ENCODE measurements at places on chromosomes 1 and 21. TPM values are rescaled to one million over a fixed set of nuclear protein-coding genes. Genes with fewer than 3 reads are reported as not detected.

DNA sequence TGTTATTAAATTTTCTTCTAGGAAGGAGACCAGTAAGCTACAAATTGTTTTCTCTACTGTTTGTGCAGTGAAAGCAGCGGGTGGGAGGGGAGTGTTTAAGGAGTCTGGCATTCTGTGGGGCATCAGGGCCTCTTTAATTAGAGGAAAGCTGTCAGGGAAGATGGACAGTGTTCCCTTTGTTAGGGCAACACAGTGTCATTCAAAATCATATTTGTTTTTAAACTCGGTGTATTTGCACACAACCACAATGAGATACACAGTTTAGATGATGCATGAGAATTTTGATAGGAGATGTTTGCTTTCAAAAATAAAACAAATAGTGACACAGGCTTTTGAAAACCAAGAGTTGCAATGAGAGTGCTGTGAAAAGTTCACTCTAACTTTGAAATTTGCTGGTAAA, 15.1 kb upstream of the ST6GALNAC3 start:
- H3K27me3 ChIP-seq = no peaks in the 10 kb centered on the region
- H3K27ac ChIP-seq = no peak overlapping the region
- no peaks in the 10 kb centered on the region for H3K4me1 ChIP-seq
- DNase-seq = no peak
- no peak overlapping the region for H3K4me3 ChIP-seq

DNA sequence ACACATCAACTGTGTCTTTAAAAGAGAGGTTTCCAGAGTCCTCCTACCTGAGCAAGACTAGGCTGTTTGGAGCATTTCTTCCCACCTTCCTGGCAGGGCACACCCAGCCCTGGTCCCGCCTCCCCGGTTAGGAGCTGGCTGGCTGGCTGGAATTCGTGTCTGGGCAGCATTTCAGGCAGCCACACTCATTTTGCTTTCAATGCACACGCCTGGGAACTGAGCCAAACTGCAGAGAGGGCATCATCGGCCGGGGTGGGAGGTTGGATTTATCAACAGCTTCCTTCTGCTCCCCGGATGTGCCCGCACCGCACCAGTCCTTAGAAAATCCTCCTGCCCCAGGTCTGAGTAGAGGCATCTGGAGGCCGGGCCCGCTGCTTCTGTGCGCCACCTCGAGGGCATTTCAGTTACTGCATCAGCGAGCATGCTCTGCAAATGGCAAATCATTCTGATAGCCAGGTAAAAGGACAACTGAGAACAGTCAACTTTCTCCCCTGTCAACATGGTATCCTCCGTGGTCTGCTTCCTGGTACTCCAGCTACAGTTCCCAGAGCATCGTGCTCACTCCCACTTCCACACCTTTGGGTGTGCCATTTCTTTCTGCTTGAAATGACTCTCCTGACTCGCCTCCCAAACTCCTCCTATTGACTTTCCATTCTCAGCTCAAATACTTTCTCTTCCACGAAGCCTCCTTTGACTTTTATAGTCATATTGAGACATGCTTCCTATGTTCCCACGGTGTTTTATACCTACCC, 20.6 kb downstream of the TCEA3 start:
- H3K36me3 ChIP-seq = no peaks in the 10 kb centered on the region
- H3K27ac ChIP-seq = peak overlapping the region; percentile 65
- peak overlapping the region; percentile 9 for H3K4me3 ChIP-seq
- H3K27me3 ChIP-seq = no peaks in the 10 kb centered on the region

DNA sequence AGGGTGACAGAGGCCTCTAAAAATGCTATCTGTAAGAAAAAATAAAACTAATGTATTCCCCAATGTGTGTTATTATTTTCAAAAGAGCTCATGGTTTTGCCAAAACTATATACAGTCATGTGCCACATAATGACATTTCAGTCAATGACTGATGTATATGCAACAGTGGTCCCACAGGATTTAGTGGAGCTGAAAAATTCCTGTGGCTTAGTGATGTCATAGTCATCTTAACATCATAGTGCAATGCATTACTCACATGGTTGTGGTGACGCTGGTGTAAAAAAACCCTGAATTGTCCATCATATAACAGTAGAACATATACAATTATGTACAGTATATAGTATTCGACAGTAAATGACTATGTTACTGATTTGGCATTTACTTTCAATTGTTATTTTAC, 172.4 kb downstream of the CACNA1E start:
- H3K27me3 ChIP-seq = no peaks in the 10 kb centered on the region
- H3K4me1 ChIP-seq = no peaks in the 10 kb centered on the region
- H3K36me3 ChIP-seq = no peaks in the 10 kb centered on the region

DNA sequence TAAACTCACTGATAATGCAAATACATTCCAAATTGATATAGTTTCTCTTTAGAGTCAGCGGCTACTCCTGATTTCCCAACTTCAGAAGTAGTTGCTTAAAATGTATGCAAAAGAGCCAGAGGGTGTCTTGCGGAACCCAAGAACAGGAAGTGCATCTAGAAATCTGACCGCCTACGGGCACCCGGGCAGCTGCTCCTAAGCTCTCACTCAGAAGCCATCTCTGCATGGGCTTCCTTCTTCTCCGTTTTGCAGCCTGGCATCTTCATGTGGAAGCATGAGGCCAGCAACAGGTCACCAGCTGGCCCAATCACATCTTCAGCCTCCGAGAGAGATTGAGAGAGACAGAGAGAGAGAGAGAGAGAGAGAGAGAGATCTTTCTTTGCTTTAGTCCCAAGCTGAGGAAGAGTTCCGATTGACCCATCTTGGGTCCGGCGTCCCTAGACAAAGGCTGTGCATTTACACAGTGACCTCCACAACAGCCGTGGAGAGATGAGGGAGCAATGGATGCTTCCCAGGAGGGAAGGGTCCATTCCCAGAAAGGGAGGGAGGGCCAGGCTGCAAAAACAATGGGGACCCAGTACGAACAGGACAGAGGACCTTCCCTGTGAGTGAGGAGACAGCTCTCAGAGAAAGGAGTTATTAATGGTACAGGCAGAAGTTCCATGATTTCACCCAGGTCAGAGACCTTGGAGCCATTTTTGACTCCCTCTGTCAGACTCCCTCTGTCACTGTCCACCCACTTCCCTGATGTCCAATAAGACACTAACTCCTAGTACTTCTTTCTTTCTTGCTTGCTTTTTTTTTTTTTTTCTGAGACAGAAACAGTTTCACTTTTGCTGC, 28.2 kb upstream of the SLC30A1 start:
- H3K4me3 ChIP-seq = no peak overlapping the region
- DNase-seq = no peak
- no peaks in the 10 kb centered on the region for H3K27me3 ChIP-seq
- peaks cover 9% of the 10 kb centered on the region for H3K4me1 ChIP-seq
- peak overlapping the region; percentile 3 for H3K27ac ChIP-seq

- H3K36me3 ChIP-seq = no peaks in the 10 kb centered on the region
- no peak overlapping the region for H3K4me3 ChIP-seq
- no peak overlapping the region for H3K27ac ChIP-seq
- H3K27me3 ChIP-seq = no peaks in the 10 kb centered on the region
- H3K4me1 ChIP-seq = no peaks in the 10 kb centered on the region
Observed at GRCh38 chr1:65235867-65236805, 73.2 kb upstream of the DNAJC6 start.

PRR9 gene
- total RNA-seq = not detected

- H3K4me1 ChIP-seq = no peaks in the 10 kb centered on the region
- peaks cover 19% of the 10 kb centered on the region for H3K27me3 ChIP-seq
- no peak for DNase-seq
Observed at GRCh38 chr21:36628761-36629460, 70.0 kb upstream of the SIM2 start.

CDC20 gene
- 1.3 TPM for total RNA-seq

KRTAP12-2 gene
- not detected for total RNA-seq

A3GALT2 gene
- not detected for total RNA-seq

DNA sequence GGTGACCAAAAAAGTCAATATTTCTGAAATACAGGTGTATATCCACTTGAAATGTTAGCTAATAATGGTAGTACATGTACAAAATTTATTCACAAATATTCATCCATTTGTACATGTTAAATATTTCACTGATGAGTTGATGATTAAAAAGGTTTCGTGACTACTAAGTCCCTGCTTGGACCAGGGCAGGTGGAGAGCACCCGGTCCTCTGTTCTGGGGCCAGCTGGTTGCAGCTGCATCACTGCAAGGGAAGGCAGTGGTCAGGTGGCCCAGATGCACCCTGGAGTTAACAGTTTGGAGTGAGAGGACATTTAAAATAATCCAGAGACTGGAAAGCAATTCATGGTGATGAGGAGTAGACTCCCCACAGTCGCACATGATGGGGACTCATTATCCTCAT, 141.2 kb downstream of the ZBTB18 start:
- no peak overlapping the region for H3K4me3 ChIP-seq
- no peak overlapping the region for H3K27ac ChIP-seq
- DNase-seq = no peak
- no peaks in the 10 kb centered on the region for H3K27me3 ChIP-seq

DNA sequence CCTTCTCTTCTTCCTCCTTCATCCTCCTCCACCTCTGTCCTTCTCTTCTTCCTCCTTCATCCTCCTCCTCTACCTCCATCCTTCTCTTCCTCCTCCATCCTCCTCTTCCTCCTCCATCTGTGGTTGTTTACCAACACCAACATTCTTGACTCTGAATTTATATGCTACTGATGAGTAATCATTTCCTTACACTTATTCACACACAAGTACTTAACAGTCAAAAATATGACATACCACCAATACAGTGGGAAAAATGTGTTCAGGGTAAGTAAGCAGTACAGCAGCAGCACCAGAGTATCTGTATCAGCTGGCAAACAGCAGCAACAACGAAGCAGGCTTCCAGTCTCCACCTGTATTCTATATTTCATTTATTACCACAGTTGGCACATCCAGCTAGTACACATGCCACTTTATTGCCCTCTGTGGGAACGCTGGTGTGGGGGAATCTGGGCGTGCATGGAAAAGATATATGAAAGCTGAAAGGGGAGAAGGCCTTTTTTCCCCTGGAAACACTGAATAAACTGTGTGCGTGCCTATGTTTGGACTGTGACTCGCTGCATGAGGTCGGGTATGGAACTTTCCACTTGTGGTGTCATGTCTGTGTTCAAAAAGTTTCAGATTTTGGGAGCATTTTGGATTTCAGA, 16.0 kb downstream of the ADSS2 start:
- no peak for DNase-seq
- H3K4me1 ChIP-seq = no peaks in the 10 kb centered on the region
- H3K36me3 ChIP-seq = no peaks in the 10 kb centered on the region

- no peak overlapping the region for H3K27ac ChIP-seq
- H3K36me3 ChIP-seq = no peaks in the 10 kb centered on the region
- H3K4me3 ChIP-seq = no peak overlapping the region
- peaks cover 4% of the 10 kb centered on the region for H3K27me3 ChIP-seq
Observed at GRCh38 chr1:75132242-75132811, 1.9 kb upstream of the LHX8 start.

DNA sequence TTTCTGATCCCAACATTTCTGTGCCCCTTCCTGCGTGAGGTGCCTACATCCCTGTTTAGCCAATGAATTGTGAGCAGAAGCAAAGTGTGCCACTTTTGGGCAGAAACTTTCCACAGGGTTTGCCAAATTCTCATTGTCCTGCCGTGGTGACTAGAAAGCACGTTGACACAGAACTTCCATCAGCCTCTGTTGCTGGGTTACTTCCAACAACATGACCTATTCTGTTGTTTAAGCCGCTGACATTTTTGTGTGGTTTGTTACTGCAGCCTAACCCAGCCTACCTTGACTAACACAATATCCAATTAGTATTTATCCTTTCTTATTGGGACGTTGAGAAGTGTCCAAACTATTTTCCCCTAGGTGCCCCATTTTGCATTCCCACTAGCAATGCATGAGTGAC, 136.8 kb downstream of the URB2 start:
- H3K27ac ChIP-seq = no peak overlapping the region
- no peak overlapping the region for H3K4me3 ChIP-seq
- H3K36me3 ChIP-seq = no peaks in the 10 kb centered on the region
- H3K27me3 ChIP-seq = no peaks in the 10 kb centered on the region
- no peak for DNase-seq
- H3K4me1 ChIP-seq = no peaks in the 10 kb centered on the region

DNA sequence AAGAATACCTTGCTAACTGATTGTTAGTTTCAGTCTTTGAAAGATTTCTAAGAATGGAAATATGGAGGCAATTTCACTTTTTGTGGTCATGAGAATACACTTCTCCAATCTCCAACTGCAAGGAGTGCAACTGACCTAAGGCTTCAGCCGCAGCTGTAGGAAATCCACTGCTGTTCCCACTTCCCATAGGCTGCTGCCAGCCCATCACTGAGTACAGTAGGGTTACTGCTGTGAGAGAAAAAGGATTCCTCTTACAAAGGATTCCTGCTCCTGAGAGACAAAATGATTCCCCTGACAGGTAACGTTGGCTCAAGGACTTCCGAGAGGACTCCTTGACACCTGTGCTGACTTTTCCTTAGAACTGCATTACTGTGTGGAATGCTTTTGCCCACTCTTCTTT, 87.4 kb downstream of the ADGRL4 start:
- no peaks in the 10 kb centered on the region for H3K27me3 ChIP-seq
- no peaks in the 10 kb centered on the region for H3K4me1 ChIP-seq
- no peak overlapping the region for H3K27ac ChIP-seq
- H3K4me3 ChIP-seq = no peak overlapping the region
- H3K36me3 ChIP-seq = no peaks in the 10 kb centered on the region

- no peak overlapping the region for H3K27ac ChIP-seq
- H3K27me3 ChIP-seq = no peaks in the 10 kb centered on the region
- no peak for DNase-seq
- no peak overlapping the region for H3K4me3 ChIP-seq
- peaks cover 11% of the 10 kb centered on the region for H3K36me3 ChIP-seq
- no peaks in the 10 kb centered on the region for H3K4me1 ChIP-seq
Observed at GRCh38 chr1:15543589-15544568, 17.2 kb downstream of the DNAJC16 start.
